ENCODE measurements at places on chromosomes 7 and 10.

DNA sequence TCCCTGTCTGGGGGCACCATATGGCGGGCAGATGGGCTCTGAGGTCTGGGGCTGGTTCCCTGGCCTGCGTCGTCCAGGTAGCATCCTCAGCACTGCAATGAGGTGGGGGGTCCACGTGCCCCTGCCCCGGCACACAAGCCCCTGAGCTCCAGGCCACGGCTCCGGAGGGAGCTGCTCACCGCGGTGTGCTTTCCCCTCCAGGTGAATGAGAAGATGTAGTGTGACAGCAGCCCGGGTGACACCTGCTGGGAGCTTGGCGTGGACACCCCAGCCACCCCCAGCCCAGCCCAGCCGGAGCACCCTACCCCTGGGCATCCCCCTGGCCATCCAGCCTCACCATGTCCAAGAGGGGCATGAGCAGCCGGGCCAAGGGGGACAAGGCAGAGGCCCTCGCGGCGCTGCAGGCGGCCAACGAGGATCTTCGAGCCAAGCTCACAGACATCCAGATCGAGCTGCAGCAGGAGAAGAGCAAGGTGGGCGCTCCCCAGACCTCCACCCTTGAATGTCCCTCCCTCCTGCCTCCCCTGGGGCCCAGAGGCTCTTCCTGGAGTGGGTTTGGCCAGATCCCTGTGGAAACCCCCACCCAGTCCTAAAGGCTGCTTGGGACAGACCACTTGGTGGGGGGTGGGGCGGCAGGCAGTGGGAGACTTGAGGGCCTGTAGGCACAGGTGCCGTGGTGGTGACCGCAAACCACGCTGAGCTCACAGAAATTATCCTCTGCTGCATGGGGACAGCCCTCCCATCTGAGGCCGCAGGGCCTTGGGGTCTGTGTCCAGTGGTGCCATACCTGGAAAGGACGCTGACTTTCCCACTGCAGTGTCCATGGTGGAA lies 38.9 kb downstream of the JAKMIP3 start:
- DNase-seq = no peak

DNA sequence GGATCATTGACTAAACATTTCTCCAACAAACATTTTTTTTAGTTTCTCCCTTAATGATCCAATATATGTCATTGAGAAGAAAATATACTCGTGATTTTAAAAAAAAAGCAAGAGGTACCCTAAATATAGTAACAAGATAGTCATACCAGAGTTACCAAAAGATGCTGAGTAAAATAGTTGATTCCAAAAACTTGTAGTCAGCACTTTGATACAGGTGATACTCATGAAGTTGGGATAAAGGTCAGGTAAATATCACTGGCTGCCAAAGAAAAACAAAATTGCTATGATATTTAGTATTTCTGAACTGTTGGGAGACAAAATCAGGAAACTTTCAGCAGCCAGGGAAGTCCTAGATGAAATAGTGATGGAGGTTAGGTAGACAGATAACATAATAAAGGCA lies 225.3 kb downstream of the DYNC1I1 start:
- DNase-seq = no peak

- DNase-seq = no peak
Observed at GRCh38 chr10:23194471-23194965, 2.4 kb downstream of the PTF1A start.

GRCh38 chr7:37446371-37446770 lies 2.3 kb downstream of the ELMO1 start:
- no peak for DNase-seq

GRCh38 chr7:127393368-127394058 lies 1.0 kb upstream of the ZNF800 start:
- peak; percentile 17 for DNase-seq

DNA sequence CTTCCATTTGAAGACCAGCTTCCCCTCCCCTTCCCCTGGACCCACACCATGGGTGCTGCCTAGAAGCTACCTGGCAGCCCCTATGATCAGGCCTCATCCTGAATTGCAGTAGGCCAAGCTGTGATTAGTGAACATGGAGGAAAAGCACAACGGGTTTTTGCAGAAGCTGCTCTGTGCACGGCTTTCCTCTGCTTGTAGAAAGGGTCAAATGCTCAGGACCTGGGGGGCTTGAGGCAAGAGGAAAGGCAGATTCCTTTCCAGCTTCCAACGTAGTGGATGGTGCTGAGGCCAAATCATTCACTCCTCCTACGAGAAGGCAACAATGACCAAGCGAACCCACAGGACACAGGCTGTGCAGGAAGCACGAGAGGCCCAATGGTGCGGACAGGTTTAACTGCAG lies 410.3 kb upstream of the SHH start:
- DNase-seq = no peak

Measured in amygdala (tissue), 56 donors.